ENCODE measurements at places on chromosomes 5 and 9. TPM values are rescaled to one million over a fixed set of nuclear protein-coding genes. Genes with fewer than 3 reads are reported as not detected.

The ARID3C gene
- total RNA-seq: not detected

The OR1L6 gene
- not detected for total RNA-seq

DNA sequence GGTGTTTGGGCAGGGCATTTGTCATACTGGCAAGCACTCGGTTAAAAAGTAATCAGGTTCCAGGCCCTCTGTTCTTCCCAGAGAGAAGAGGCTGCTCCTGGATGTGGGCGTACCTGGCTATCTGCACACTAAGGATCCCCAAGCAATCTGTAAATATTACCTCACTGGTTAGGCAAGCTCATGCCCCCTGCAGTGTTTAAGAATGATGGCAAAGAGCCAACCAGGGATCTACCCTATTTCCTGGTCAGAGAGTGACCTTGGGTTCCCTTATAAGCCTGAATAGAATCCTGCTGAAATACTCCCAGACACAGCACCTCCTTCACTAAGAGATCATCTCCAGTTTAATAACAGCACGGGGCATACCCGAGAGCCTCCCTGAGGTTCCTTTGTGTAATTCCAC is 181.2 kb downstream of the PIK3R1 start:
- no peaks in the 10 kb centered on the region for H3K4me1 ChIP-seq
- H3K36me3 ChIP-seq: no peaks in the 10 kb centered on the region
- H3K27ac ChIP-seq: no peak overlapping the region

DNA sequence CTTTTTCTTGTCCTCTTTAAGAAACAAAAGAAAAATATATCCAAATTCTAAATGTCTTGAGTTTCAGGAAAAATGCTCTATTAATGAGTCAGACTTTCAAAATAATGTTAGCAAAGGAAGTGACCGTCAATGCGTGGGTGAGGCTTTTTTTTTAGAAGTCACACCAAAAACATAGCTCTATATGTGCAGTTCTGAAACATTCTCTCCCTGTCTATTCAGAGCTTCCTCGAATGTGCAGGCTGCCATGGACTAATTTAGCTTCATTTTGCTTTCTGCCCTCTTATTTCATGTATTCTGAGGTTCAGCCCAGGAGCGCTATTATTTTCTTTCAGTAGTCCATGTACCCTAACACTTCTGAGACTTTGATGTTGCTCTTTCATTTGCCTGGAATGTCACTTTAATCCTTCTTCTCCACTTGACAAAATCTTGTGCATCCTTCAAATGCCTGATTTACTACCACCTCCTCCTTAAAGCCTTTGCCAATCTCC is 72.5 kb upstream of the RASA1 start:
- H3K27ac ChIP-seq: peak overlapping the region; percentile 80
- no peak overlapping the region for H3K4me3 ChIP-seq

DNA sequence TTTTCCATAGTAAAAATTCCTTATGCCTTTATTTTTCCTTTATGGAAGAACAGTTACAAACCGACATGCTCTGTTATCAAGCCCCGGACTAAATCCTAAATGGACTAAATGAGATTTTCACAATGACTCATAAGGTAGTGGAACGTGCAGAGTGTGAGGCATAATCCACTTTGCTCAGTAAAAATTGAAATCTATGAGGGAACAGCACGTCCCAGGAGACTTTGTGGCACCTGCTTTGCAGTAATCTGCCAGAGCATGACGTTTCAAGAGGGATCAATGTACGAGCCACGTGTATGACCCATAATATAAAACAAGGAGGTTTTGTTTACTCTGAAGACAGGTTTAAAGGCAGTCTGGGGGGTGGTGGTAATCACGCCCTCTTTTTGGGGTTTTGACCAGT is 83.8 kb upstream of the GNA14 start:
- H3K4me1 ChIP-seq: no peaks in the 10 kb centered on the region
- peaks cover 13% of the 10 kb centered on the region for H3K36me3 ChIP-seq
- H3K27ac ChIP-seq: no peak overlapping the region
- no peaks in the 10 kb centered on the region for H3K27me3 ChIP-seq

DNA sequence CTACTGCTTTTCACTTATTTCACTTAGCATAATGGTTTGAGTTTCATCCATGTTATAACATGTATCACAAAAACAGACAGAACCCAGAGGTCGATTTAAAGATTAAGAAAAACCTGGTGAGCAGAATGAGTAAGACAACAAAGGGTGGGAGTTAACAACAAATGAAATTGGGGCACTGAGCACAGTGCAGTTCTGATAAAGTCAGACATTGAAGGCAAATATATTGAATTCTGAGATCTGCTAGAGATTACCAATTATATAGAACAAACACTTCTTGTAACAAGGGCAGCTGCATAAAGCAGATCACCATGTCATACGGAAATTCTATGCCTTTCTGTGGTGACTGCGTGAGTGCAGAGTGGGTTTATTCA is 517.3 kb upstream of the RORB start:
- no peaks in the 10 kb centered on the region for H3K4me1 ChIP-seq
- H3K36me3 ChIP-seq: no peaks in the 10 kb centered on the region
- no peak overlapping the region for H3K27ac ChIP-seq
- H3K27me3 ChIP-seq: no peaks in the 10 kb centered on the region
- no peak for DNase-seq

- peaks cover 24% of the 10 kb centered on the region for H3K36me3 ChIP-seq
- peak; percentile 26 for DNase-seq
- H3K4me3 ChIP-seq: peak overlapping the region; percentile 97
- H3K27ac ChIP-seq: peak overlapping the region; percentile 99
- no peaks in the 10 kb centered on the region for H3K27me3 ChIP-seq
These were observed 761 bp downstream of the CCT5 start for GRCh38 chr5:10250806-10251276.

GRCh38 chr5:121660142-121660541 is 191.5 kb upstream of the FTMT start:
- H3K27me3 ChIP-seq: no peaks in the 10 kb centered on the region
- no peak overlapping the region for H3K4me3 ChIP-seq
- no peak for DNase-seq
- H3K4me1 ChIP-seq: no peaks in the 10 kb centered on the region

DNA sequence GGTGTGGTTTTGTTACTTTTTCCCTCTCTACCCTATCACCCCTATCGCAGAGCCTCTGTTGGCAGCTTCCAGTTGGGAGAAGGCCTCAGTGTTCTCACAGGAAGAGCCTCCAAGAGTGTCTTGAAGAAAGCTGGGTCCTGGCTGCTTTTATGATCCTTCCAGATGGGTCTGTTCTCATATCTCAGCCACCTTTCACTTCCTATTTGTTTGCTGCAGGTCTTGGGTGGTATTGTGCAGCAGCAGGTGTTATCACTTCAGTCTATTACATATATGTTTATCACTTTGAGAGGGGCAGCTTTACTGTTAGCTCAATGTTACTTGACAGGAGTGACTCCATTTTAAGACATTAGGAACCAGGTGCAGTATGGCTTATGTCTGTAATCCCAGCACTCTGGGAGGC is 59.2 kb upstream of the GDNF start:
- DNase-seq: no peak
- peaks cover 6% of the 10 kb centered on the region for H3K27me3 ChIP-seq
- no peak overlapping the region for H3K27ac ChIP-seq

DNA sequence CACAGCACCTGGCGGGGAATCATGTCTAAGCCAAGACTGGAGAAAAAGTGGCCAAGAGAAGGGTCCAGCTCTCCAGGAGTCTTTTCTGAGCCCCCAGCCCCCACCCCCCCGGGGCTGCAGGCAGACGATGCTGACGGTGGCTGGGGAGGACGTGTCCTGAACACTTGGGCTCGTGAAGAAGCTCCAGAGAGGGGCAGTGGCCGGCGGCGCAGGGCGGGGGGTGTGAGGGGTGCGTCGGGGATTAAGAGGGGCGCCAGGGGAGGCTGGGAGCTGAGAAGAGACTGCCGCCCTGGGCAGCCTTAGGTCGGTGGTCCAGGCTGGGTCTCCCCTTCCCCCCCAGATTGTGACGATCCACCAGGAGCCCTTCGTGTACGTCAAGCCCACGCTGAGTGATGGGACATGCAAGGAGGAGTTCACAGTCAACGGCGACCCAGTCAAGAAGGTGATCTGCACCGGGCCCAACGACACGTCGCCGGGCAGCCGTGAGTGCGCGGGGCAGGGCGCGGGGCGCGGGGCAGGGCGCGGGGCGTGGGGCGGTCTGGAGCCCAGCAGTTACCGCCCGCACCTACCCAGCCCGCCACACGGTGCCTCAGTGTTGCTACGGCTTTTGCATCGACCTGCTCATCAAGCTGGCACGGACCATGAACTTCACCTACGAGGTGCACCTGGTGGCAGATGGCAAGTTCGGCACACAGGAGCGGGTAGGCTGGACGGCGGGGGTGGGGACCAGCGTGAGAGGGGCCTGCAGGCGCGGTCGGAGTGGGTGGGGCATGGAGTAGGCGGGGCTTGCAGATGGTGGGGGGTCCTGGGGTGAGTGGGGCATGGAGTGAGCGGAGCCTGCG is 8.9 kb downstream of the LRRC26 start:
- no peak overlapping the region for H3K27ac ChIP-seq
- H3K27me3 ChIP-seq: peaks cover 62% of the 10 kb centered on the region
- DNase-seq: no peak
- H3K36me3 ChIP-seq: no peaks in the 10 kb centered on the region

DNA sequence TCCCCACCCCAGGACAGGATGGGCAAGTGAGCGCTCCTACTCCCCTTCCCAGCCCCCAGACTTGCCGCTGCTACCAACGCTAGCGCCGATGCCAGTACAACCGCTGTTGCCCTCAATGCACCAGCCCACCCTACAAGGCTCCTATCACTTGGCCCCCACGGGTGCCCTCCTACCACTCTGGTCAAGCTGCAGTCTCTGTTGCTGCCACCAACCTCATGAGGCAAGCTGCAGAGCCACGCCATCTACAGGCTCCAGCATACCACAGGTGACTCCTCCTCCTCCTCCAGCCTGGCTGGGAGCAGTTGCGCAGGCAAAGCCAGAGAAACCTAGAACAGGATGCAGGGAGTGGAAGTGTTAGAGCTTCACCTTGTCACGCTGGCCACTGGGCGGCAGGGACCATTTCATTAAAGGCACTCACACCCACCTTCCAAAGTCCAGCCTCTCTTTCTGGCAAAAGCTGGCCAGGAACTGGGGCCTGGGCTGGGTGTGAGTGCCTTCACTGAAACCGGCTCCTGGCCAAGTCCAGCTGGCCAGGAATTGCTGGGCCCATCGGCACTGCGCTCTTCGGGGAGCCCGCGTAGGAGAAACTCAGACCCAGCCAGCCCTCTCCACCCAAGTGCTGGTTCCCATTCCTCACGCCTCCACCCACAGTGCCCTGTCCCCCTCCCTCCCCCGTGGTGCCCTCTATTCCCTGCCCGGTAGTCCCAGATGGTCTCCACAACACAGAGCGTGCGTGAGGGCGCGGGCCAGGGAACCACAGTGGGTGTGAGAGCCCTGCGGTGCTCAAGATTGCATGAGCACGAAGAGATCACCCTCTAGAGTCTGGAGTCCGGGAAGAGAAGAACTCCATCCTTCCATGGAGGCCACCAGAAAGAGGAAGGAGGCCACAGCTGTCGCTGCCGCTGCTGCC is 1.6 kb upstream of the PCAT7 start:
- DNase-seq: peak; percentile 50
- H3K4me1 ChIP-seq: no peaks in the 10 kb centered on the region
- no peak overlapping the region for H3K27ac ChIP-seq
- H3K36me3 ChIP-seq: no peaks in the 10 kb centered on the region
- no peak overlapping the region for H3K4me3 ChIP-seq

DNA sequence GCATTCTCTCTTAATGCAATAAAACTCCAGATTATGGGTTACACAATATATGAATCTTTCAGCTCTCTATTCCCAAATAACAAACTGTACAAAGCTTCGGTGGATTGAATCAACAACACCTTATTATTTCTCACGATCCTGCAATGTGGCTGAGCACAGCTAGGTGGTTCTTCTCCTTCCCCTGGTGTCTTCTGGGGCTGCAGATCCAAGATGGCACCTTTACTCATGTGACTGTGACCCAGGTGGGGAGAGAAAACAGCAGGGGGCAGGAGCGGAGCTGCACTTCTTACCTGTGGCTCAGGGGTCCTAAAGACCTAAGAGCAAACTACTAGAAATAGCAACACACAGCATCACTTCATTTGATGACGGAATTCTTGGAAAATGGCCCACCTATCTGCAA is 233.1 kb downstream of the IRX1 start:
- no peak for DNase-seq
- no peak overlapping the region for H3K27ac ChIP-seq
- H3K4me1 ChIP-seq: no peaks in the 10 kb centered on the region
- H3K4me3 ChIP-seq: no peak overlapping the region
- no peaks in the 10 kb centered on the region for H3K27me3 ChIP-seq

GRCh38 chr5:143685246-143685815 is 126.6 kb upstream of the HMHB1 start:
- H3K4me3 ChIP-seq: no peak overlapping the region
- peaks cover 15% of the 10 kb centered on the region for H3K4me1 ChIP-seq
- no peaks in the 10 kb centered on the region for H3K36me3 ChIP-seq
- DNase-seq: no peak
- H3K27me3 ChIP-seq: no peaks in the 10 kb centered on the region

GRCh38 chr9:19641046-19641445 is 147.8 kb downstream of the SLC24A2 start:
- H3K27ac ChIP-seq: no peak overlapping the region
- no peak overlapping the region for H3K4me3 ChIP-seq
- DNase-seq: no peak
- H3K36me3 ChIP-seq: no peaks in the 10 kb centered on the region
- no peaks in the 10 kb centered on the region for H3K27me3 ChIP-seq
- no peaks in the 10 kb centered on the region for H3K4me1 ChIP-seq

- H3K27ac ChIP-seq: no peak overlapping the region
- no peak overlapping the region for H3K4me3 ChIP-seq
- H3K4me1 ChIP-seq: no peaks in the 10 kb centered on the region
- H3K27me3 ChIP-seq: no peaks in the 10 kb centered on the region
- no peak for DNase-seq
These were observed 982.0 kb upstream of the ARRDC3 start for GRCh38 chr5:92364986-92365550.

DNA sequence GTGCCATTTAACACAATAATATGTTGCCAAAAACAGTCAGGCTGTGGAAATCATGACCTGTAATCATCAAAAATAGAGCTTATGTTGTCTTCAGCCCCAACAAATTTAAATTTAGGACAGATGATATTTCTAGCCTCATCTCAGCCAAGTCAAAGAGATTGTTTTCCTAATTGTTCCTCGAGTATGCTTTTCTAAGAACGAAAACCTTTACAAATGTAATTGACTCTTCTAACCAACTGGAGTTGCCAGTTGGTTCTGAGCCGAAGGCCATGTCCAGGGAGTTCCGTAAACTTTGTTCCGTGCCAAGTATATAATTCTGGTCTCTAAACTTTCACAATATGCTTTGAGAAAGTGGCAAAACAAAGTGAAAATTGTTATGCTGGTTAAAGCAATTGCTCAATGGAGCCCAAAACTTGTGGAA is 160.8 kb downstream of the CEMIP2 start:
- no peak overlapping the region for H3K27ac ChIP-seq
- peak; percentile 48 for DNase-seq
- peaks cover 13% of the 10 kb centered on the region for H3K4me1 ChIP-seq
- no peak overlapping the region for H3K4me3 ChIP-seq
- H3K27me3 ChIP-seq: no peaks in the 10 kb centered on the region

DNA sequence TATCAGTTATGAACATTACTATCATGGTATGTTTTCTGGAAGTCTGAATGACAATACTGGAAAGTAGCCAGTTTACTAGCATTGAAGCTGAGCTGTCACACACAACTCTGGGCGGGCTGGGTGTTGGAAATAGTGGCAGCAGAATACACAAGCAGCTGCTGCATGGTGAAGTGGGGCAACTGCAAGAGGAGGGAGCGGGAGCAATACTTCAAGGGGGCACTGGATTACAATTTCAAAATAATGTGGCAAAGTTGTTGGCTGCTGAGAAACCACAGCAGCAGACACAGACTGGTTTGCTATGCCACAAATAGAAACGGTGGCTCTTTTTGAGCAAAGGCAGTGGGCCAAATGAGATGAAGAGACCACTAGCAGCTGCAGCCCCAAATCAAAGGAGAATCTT is 350.2 kb downstream of the KIAA0825 start:
- no peak overlapping the region for H3K4me3 ChIP-seq
- H3K27me3 ChIP-seq: no peaks in the 10 kb centered on the region
- H3K36me3 ChIP-seq: no peaks in the 10 kb centered on the region
- DNase-seq: peak; percentile 3
- H3K4me1 ChIP-seq: no peaks in the 10 kb centered on the region

Measured in osteoblast (primary cell).